ENCODE measurements at places on chromosomes 12 and 14. TPM values are rescaled to one million over a fixed set of nuclear protein-coding genes. Genes with fewer than 3 reads are reported as not detected.
A peak's percentile ranks its signal among the peaks of the same experiment; 100 is the strongest.

The MIPOL1 gene
- total RNA-seq = 4.3 TPM

The SPIC gene
- total RNA-seq = not detected

- H3K4me1 ChIP-seq = no peaks in the 10 kb centered on the region
- no peaks in the 10 kb centered on the region for H3K36me3 ChIP-seq
- H3K4me3 ChIP-seq = no peak overlapping the region
- no peak overlapping the region for H3K27ac ChIP-seq
Measured at GRCh38 chr14:93735206-93735605, 53.1 kb downstream of the PRIMA1 start.

DNA sequence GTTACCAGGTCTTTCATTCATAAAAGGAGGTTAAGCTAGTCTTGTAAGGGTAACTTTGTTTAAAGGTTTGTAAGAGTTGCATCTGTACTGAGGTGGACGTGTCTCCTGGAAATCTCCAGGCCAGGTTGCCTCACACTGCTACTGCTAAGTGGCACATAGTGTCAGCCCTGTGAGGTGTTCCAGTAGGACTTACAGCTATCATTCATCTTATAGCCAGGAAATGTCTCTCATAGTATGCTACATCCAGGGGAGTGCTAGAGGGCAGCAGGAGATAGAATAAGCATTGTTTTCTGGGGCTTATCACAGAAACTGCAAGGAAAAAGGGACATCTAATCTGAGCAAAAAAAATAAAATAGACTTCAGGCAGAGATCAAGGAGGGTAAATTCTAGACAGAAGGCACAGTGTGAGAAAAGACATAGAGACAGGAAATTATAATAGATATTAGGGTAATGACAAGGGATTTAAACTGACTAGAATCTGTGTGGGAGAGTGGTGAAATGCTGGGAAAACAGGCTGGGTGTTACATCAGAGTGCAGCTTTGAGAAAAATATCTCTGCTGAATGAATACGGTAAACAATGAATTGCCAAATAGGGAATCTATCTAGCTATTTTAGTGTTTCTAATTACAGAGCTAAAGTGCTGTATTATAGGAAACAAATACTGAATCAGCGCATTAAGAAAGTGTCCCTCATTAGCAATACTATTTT is 205.1 kb upstream of the ABCD2 start:
- no peaks in the 10 kb centered on the region for H3K4me1 ChIP-seq
- DNase-seq = no peak
- H3K4me3 ChIP-seq = no peak overlapping the region
- H3K27me3 ChIP-seq = no peaks in the 10 kb centered on the region
- H3K27ac ChIP-seq = no peak overlapping the region

The PYGL gene
- total RNA-seq = 73.4 TPM

GRCh38 chr12:103875666-103876065 is 34.6 kb upstream of the NT5DC3 start:
- no peak overlapping the region for H3K27ac ChIP-seq
- H3K4me3 ChIP-seq = no peak overlapping the region
- H3K27me3 ChIP-seq = no peaks in the 10 kb centered on the region
- no peaks in the 10 kb centered on the region for H3K4me1 ChIP-seq
- no peak for DNase-seq

The RD3L gene
- not detected for total RNA-seq

The GYS2 gene
- total RNA-seq = not detected

The MVK gene
- 38.4 TPM for total RNA-seq

- peaks cover 44% of the 10 kb centered on the region for H3K36me3 ChIP-seq
- peak overlapping the region; percentile 4 for H3K27ac ChIP-seq
- H3K4me3 ChIP-seq = no peak overlapping the region
- no peak for DNase-seq
- peaks cover 12% of the 10 kb centered on the region for H3K4me1 ChIP-seq
Measured at GRCh38 chr12:116718655-116719454, 19.0 kb downstream of the SPRING1 start.

The HDAC7 gene
- total RNA-seq = 152 TPM

- peaks cover 59% of the 10 kb centered on the region for H3K36me3 ChIP-seq
- DNase-seq = no peak
- H3K4me1 ChIP-seq = no peaks in the 10 kb centered on the region
Measured at GRCh38 chr14:99436247-99437180, 44.1 kb downstream of the SETD3 start.

- no peak for DNase-seq
- no peak overlapping the region for H3K27ac ChIP-seq
- no peaks in the 10 kb centered on the region for H3K36me3 ChIP-seq
- H3K4me3 ChIP-seq = no peak overlapping the region
- peaks cover 11% of the 10 kb centered on the region for H3K4me1 ChIP-seq
- no peaks in the 10 kb centered on the region for H3K27me3 ChIP-seq
Measured at GRCh38 chr12:26101350-26101734, 23.5 kb downstream of the BHLHE41 start.

GRCh38 chr12:124289634-124290600 is 5.0 kb upstream of the RFLNA start:
- no peak overlapping the region for H3K4me3 ChIP-seq
- H3K4me1 ChIP-seq = peaks cover 12% of the 10 kb centered on the region
- no peaks in the 10 kb centered on the region for H3K36me3 ChIP-seq
- DNase-seq = no peak

GRCh38 chr12:125071456-125071855 is 6.2 kb downstream of the AACS start:
- H3K36me3 ChIP-seq = peaks cover 12% of the 10 kb centered on the region
- DNase-seq = no peak
- H3K27me3 ChIP-seq = no peaks in the 10 kb centered on the region
- H3K27ac ChIP-seq = no peak overlapping the region
- peaks cover 15% of the 10 kb centered on the region for H3K4me1 ChIP-seq
- H3K4me3 ChIP-seq = no peak overlapping the region

GRCh38 chr12:12890543-12891079 is 751 bp upstream of the GPRC5A start:
- H3K4me3 ChIP-seq = peak overlapping the region; percentile 56
- H3K4me1 ChIP-seq = peaks cover 24% of the 10 kb centered on the region
- H3K27me3 ChIP-seq = peaks cover 4% of the 10 kb centered on the region
- H3K36me3 ChIP-seq = no peaks in the 10 kb centered on the region
- peak overlapping the region; percentile 78 for H3K27ac ChIP-seq

DNA sequence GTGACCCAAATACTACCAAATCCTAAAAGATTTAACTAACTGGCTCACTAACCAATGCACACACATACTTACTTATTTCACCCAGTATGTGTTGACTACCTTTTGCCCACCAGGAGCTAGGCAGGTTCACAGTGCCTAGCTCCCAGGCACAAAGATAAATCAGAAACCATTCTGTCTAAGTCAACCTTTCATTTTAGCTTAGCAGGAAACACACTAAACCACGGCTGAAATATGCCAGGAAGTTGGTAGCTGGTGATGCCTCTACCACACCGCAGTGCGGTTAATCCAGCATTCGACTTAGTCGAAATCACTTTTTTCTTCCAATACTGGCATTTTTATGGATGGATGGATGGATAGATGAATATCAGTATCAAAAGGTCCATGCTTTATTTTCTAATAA is 597.7 kb downstream of the DIO2 start:
- H3K36me3 ChIP-seq = no peaks in the 10 kb centered on the region
- H3K27ac ChIP-seq = no peak overlapping the region
- H3K4me1 ChIP-seq = no peaks in the 10 kb centered on the region
- no peak for DNase-seq

DNA sequence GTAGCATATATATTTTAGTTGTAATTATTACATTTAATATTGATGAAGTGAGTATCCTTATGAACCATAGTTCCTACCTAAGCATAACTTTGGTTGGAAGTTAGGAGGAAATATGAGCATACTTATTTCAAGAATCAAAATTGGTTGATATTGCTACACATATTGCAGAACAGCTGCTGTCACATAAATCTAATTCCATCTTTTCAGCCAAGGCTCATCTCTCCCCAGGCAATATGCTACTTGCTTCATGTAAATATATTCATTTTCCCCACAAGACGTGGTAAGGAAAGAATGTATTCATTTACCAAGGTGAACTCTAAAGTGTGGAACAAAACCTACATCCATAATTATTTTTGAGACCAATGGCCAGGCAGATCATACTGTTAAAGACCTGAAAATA is 62.5 kb upstream of the HIF1A start:
- no peaks in the 10 kb centered on the region for H3K4me1 ChIP-seq
- H3K36me3 ChIP-seq = no peaks in the 10 kb centered on the region
- no peak overlapping the region for H3K4me3 ChIP-seq
- no peak for DNase-seq
- H3K27me3 ChIP-seq = no peaks in the 10 kb centered on the region

GRCh38 chr12:82688035-82688501 is 1.4 kb downstream of the TMTC2 start:
- peaks cover 18% of the 10 kb centered on the region for H3K4me1 ChIP-seq
- H3K36me3 ChIP-seq = no peaks in the 10 kb centered on the region
- no peak for DNase-seq
- no peak overlapping the region for H3K27ac ChIP-seq
- H3K4me3 ChIP-seq = peak overlapping the region; percentile 71

The RAPGEF3 gene
- 9.3 TPM for total RNA-seq

- H3K4me3 ChIP-seq = no peak overlapping the region
- no peak overlapping the region for H3K27ac ChIP-seq
- H3K27me3 ChIP-seq = no peaks in the 10 kb centered on the region
- H3K36me3 ChIP-seq = no peaks in the 10 kb centered on the region
- H3K4me1 ChIP-seq = no peaks in the 10 kb centered on the region
Measured at GRCh38 chr12:119949145-119949544, 39.9 kb upstream of the BICDL1 start.

The MGST1 gene
- 81.9 TPM for total RNA-seq

The SYCP3 gene
- not detected for total RNA-seq

The VRTN gene
- 0.17 TPM for total RNA-seq

DNA sequence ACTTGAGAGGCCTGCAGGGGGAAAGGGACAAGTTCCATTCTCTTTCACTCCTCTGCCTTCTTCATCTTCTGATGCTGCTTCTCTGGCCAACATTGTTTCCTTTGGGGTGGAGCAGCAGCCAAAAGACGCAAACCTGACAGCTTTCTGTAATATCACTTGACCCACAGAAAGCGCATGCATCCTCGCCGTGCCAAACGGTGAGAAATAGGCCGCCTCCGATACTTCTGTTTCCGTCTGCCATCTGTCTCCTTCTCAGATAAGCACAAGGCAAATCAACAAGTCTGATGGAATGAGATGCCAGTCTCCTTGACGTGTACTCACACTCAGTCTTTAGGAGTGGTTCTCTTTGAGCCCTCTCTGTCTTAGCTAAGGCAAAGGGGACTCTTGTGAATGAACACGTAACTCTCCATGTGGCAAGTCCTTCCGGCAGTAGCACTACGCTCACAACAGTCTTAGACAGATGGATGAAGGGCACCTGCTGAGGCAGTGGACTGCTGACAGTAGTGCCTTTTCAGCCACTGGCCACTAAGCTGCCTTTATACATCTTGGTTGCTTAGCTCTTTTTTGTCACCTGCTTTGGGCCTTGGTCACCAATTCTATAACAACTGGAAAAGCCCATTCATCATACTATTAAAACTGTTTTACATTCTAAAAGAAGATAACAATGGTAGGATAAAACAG is 214.1 kb downstream of the FBXL14 start:
- peaks cover 7% of the 10 kb centered on the region for H3K36me3 ChIP-seq
- H3K4me1 ChIP-seq = no peaks in the 10 kb centered on the region
- H3K27me3 ChIP-seq = no peaks in the 10 kb centered on the region
- no peak overlapping the region for H3K27ac ChIP-seq
- DNase-seq = no peak
- H3K4me3 ChIP-seq = no peak overlapping the region

DNA sequence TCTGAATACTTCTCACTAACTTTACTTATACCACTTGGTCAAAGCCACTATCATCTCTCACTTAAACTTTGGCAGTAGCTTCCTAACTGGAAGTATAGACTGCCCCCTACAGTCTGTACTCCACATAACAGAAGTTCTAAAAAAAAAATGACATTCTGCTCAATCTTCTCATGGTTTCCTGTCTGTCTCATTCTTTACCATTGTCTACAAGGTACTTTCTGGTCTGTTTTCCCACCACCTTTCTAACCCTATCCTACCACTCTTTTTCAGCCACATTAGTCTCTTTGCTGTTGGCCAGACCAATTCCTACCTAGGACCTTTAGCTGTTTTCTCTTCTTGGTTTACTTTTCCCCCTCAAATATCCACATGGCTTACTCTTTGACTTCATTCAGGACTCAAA is 14.7 kb downstream of the CPSF6 start:
- H3K4me3 ChIP-seq = no peak overlapping the region
- H3K36me3 ChIP-seq = peaks cover 37% of the 10 kb centered on the region
- H3K27me3 ChIP-seq = no peaks in the 10 kb centered on the region
- no peak overlapping the region for H3K27ac ChIP-seq

DNA sequence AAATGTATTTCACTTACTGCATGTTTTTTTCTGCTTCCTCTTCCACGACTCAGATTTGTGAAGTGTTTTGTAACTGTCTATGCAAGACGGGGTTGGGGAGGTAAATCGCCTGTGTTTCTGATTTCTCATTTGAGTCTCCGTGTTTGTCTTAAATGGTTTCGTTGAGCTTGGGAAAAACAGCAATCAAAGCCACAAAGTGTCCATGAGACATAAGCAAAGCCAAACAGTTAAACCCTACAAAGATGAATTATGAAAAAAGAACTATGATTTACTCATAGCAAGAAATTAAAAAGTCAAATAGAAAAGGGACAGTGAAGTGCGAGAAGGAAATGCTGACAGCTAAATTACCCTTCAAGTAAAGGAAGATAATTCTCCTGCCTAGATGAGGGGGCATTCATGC is 164.3 kb upstream of the TMPO start:
- no peaks in the 10 kb centered on the region for H3K4me1 ChIP-seq
- no peak for DNase-seq
- no peaks in the 10 kb centered on the region for H3K27me3 ChIP-seq
- no peak overlapping the region for H3K4me3 ChIP-seq
- H3K36me3 ChIP-seq = no peaks in the 10 kb centered on the region

DNA sequence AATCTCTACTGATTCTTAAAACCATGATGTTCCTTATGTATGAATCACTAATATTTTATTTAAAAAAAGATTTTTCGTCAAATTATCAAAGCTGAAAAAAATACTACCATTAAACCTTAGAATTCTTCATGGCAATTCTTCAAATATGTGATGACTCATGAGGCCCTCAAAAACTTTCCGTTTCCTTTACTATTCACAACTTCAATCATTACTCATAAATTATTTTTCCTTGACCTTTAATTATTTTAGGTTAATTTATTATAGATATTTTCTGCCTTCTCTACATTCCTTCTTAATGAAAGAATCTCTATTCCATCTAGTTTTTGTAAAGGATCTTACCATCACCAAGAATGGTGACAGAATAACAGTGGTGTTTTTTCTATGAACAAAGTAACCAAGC is 162.1 kb upstream of the SOX5 start:
- no peaks in the 10 kb centered on the region for H3K4me1 ChIP-seq
- H3K4me3 ChIP-seq = no peak overlapping the region
- H3K27me3 ChIP-seq = no peaks in the 10 kb centered on the region
- no peak for DNase-seq
- H3K27ac ChIP-seq = no peak overlapping the region
- no peaks in the 10 kb centered on the region for H3K36me3 ChIP-seq

- H3K4me3 ChIP-seq = no peak overlapping the region
- H3K27ac ChIP-seq = no peak overlapping the region
- H3K4me1 ChIP-seq = peaks cover 40% of the 10 kb centered on the region
- H3K36me3 ChIP-seq = no peaks in the 10 kb centered on the region
- no peak for DNase-seq
- no peaks in the 10 kb centered on the region for H3K27me3 ChIP-seq
Measured at GRCh38 chr12:45720069-45720468, 9.4 kb upstream of the ARID2 start.
